ENCODE measurements at places on chromosomes 1 and 21.

- DNase-seq: peak; percentile 28
These were observed 18.4 kb downstream of the COL6A2 start for GRCh38 chr21:46116189-46116775.

DNA sequence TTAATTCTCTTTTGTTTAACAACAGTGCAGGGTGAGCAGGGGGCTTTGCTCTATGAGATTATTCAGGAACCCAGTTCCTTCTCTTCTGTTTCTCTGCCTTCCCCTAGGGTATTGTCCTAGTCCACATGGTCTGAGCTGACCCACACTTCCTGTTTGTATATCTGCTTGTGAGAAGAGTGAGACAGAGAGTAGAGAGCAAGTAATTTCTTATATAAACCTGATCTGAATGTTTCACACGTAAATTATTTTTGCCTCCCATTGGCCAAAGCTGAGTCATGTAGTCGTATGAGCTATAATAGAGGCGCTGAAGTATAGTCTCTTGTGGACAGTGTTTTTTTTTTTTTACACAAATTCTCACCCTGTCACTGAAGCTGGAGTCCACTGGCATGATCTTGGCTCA is 134.2 kb upstream of the SERTAD4 start:
- DNase-seq: no peak

DNA sequence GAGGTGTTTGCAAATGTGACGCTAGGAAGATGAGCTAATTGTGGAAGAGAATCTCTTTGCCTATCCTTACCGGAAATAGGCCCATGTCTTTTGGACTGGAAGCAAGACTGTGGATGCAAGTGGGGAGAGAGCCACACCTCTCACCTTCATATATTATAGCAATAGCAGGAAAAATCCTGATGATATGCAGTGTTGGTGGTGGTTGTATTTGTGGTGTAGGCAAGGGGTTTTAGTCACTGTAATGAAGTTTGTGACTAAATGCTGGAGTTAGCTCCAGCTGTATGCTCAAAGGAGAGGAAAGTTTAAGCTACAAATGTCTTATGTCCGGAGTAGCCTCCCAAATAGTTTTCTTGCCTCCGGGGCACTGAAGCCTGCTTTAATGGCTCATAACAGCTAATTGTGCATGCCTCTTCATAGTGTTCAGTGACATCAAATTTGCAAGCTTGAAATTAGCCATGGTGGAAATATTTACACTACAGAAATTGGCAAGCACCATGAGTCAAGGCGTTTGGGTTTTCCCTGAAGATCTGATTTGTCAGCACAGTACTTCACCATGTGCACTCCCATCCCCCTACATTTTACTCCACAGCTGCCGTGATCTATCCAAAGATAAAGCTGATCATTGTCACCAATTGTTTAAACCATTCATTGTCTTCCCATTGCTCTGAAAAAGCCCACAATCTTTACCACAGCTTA is 102.6 kb upstream of the ZNF644 start:
- no peak for DNase-seq

GRCh38 chr1:7931446-7931812 is 9.2 kb downstream of the TNFRSF9 start:
- no peak for DNase-seq

- DNase-seq: peak; percentile 23
These were observed 431 bp downstream of the EEIG2 start for GRCh38 chr1:108560189-108560873.

DNA sequence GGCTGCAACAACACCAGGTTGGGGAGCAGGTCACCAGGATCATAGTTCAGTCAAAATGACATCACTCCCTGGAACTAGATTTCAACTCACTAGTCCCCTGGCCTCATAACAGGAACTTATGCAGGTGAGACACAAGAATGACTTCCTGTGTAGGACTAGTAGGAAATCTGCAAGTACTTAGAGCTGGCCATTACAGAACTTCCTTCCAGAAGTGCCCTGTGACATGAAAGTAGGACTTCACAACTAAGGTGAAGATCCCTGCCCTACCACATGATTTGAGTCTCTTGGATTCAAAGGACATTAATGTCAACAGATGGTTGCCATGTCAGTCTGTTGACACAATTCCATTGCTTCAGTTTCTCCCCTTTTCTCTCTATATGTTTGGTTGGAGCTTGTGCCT is 223.1 kb downstream of the RPS6KC1 start:
- no peak for DNase-seq

DNA sequence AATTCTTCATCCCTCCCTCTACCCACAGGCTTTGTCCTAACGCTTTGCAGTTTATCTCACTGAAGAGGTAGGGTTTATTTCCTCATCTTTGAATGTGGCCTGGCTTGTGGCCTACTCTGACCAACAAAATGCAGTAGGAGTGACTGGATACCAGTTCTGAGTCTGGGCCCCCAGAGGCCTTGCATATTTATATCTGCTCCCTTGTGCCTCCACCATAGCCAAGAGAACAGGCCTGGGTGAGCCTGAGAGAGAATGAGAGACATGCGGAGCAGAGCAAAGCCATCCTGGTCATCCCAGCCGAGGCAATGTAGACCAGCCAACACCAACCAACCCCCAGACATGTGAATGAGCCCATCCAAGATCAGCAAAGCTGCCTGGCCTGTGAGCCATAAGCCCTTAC is 30.3 kb downstream of the SMIM12 start:
- no peak for DNase-seq

GRCh38 chr1:110673805-110674336 is 869 bp downstream of the KCNA3 start:
- DNase-seq: no peak

DNA sequence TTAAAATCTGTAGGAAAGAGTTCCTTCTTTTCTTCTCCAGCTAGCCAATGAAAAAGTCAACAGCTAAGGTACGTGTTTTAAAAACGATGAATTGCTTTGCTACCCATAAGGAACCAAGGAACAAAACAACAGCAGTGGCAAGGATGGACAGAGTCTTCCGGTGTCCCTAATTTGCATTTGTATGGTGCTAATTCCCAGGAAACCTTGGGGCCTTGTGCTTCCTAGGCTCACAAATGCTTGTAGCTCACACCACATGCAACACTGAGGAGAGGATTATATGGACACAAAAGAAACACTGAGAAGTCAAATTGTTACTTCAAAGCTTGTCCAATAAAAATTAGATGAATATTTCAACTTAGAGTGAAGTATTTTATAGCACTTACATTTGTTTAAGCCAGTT is 1.8 kb upstream of the PGBD5 start:
- no peak for DNase-seq

DNA sequence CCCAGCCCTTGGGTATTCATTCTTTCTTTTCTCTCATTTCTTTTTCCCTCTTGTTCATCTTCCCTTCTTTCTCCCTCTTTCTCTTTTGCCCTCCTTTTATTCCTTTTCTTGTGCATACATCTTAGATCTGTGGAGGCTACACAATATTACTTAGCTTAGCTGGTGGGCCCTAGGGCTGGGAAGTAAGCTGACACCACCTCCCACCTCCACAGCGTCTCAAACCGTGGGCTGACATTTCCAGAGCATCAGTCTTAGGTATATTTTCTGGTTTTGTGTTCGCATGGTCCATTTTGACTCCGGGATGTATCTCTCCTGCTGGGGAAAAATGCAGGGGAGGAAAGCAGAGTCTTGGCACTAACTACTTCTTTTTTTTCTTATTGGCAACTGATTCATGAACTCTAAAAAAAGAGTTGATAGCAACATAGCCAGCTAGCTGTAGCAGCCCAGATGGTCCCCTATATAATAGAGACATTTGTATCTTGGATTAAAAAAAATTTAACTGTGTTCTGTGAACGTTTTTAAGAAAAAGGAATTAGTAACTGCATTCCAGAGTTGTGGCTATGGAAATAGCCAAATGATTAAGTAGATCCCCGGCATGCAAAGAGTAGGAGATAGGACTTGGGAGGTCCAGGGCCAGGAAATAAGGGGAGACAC is 15.5 kb downstream of the CNIH3 start:
- DNase-seq: no peak

DNA sequence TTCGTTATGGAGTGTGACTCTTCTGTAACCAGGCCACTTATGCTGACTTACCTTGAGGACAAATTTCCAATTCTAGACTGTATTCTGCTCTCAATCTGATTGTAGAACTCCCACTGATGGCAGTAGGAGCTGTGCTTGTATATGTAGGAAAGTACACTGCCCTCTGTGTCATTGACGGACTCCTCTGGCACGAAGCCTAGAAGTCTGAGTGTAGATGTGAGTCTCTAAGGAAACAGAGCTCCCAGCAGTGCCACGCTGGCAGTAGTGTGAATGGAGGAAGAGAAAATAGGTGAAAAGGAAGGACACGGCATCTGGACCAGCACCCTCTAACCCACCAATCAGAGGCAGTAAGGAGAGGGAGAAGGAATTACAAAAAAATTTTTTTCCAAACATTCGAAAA is 130.4 kb upstream of the ADGRL2 start:
- no peak for DNase-seq

DNA sequence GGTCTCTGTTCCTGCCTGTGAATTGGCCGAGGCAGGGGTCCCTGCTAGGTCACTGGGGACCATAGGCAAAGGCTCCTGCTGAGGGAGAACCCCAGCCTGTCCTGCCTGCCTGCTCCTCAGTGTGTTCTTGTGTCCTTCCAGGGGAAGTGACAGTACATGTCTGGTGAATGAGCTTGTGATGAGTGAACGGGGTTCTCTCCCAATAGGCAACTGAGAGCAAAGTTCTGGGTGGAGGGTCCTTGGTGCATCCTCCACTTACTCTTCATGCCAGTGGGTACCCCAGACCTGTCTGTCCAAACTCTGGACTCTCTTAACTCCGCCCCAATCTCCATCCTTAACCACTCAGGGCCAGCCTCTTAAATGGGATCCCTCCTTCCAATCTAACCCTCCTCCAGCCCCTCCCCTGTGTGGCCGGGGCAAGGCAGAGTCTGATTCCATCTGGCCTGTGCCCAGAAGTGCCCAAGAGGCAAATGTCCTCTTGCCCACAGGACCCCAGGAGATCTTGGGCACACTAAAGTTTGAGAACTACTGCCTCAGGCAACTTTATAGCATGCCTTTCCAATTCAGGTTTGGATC is 2.0 kb downstream of the XKR8 start:
- DNase-seq: no peak

DNA sequence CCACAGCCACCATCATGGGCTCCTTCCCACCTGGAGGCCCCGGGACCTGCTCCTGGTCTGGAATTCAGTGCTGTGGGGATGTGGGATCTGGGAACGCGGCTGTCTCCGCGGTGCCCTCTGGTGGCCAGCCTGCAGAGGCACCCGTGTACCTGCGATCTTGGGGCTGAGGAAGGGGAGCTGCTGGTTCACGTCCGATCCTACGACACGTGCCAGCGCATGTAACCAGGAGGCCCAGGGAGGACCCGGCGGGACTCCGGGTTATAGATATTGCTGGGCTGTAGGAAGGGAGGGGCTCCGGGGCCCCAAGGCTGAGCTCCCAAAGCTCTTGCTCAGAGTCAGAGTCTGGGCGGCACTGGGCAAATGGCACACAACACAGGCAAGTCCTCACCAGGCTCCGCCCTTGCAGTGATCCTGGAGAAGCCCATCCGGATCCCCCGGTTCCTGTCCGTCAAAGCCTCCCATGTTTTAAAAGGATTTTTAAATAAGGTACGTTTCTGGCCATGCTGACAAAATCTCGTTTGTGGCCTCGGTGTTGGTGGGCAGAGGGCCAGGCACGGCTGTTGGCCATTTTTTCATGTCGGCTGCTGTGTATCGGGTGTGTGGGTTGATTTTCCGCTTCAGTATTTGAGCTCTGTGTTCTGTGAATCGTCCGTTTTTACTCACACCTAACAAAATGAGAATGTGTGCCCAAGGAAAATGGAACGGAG is 20.1 kb downstream of the FAAP20 start:
- no peak for DNase-seq

DNA sequence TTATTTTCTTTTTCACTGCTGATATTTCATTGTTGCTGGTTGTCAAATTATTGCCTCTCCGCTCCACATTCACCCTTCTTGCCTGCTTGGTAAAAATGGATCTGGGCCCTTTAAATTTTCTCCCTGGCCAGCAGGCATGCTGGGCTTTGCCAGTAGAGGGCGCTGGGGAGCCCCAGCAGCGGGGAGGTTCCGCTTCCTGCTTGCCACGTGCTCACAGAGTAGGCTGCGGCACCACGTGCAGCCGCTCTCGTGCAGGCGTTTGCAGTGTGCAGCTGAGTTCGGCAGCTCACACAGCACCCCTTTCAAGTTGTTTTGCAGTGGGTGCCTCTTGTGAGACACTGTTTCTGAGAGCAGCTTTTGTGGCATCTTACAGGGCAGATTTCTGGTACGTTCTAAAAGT is at the start of gene ACTL8:
TSS of gene ACTL8 (plus strand) at position 214 of the 400 bp plus-strand sequence. CDS start 67,676 bp downstream, outside the sequence.
- DNase-seq: no peak

GRCh38 chr1:112937495-112937894 is 18.5 kb downstream of the SLC16A1 start:
- DNase-seq: no peak

DNA sequence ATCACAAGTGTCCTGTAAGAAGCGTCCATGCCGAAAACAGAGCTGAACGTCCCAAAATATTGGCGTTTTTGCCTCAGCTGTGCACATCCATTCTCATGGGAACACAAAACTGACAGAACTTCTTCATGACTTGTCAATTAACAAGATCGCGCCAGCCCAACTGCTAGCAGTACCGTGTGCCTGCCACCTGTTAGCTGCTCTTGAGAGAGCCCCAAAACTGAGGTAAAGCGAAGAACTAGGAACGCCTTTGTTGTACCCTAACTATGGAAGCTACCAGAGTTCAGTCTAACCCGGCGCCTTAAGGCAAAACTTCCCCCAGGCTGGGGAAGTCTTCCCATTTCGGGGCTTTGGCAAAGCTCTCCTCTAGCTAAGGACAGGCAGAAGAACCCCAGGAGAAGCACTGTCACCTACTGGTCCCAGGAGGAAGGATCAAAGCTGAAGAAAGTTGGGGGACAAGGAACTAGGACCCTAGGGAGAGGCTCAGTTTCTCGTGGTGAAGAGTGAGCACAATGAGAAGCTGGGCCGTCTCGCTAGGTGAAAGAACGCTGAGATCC is 719 bp downstream of the EYA3 start:
- no peak for DNase-seq

GRCh38 chr1:84774669-84775534 is 84.6 kb upstream of the SSX2IP start:
- peak; percentile 83 for DNase-seq

DNA sequence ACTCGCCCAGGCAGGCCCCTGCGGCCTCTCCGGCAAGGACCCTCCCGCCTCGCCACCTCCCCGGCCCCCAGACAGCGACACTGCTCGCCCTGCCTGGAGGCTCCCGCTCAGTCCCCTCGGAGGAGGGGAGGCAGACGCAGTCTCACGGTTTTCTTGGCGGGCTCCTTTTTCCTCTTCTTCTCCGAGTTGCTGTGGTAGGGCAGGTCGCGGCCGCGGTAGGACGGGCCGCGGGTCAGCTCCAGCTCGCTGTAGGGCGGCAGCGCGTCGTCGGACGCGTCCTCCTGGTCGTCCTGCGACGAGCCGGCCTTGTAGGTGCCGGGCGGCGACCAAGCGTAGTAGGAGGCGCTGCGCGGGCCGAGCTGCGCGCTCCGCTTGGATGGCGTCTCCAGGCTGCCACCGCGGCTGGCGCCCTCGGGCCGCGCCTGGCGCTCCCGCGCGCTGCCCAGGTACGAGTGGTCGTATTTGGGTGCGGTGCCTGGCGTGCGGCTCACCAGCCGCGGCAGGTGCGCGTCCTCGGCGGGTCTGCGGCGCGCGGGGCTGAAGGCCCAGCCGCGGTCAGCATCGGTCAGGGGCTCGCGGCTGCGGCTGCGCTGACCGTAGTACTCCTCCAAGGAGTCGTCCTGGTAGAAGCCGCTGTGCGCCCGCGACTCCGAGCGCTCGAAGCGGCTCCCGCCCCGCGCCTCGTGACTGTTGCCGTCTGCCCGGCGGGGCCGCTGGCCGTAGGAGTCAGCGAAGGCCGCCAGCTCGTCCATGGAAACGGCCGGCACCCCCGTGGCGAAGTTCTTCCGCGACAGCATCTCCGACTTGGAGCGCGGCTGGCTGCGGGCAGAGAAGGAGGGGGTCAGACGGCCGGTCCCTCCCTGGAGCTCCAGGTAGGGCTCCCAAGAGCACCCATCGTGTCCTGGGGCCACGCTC is 44.8 kb upstream of the TADA1 start:
- no peak for DNase-seq

Data from dorsolateral prefrontal cortex (tissue), 122 donors.